Left ventricle myocardium superior (tissue), 1 donor: ENCODE measurements at places on chromosomes 4 and X.

- DNase-seq = no peak
These were observed 28.2 kb upstream of the SORBS2 start for GRCh38 chr4:185840201-185840600.

DNA sequence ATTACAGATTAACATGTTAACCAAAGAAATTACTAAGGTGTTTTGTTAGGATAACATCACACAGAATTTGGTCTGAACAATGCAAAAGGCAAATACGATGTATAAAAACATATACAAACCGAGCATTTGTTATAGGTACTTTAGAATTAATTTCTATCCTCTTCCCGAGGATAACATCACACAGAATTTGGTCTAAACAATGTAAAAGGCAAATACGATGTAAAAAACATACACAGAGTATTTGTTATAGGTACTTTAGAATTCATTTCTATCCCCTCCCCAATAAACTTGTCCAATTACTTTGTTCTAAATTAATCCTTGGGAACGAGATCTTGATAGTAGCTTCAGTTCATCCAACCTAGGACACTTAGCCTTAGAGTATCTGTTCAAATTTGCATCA is 7.6 kb downstream of the HNRNPDL start:
- no peak for DNase-seq

DNA sequence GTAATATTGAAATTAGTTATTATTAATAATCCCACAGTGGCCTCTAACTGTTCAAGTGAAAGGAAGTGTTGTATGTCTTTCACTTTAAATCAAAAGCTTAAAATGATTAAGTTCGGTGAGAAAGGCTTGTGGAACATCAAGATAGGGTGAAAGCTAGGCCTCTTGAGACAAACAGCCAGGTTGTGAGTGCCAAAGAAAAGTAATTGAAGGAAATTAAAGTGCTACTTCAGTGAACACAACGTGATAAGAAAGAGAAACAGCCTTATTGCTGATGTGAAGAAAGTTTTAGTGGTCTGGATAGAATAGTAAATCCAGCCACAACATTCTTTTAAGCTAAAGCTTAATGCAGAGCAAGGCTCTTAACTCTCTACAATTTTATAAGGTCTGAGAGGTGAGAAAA is 42.6 kb upstream of the IL13RA2 start:
- DNase-seq = no peak

DNA sequence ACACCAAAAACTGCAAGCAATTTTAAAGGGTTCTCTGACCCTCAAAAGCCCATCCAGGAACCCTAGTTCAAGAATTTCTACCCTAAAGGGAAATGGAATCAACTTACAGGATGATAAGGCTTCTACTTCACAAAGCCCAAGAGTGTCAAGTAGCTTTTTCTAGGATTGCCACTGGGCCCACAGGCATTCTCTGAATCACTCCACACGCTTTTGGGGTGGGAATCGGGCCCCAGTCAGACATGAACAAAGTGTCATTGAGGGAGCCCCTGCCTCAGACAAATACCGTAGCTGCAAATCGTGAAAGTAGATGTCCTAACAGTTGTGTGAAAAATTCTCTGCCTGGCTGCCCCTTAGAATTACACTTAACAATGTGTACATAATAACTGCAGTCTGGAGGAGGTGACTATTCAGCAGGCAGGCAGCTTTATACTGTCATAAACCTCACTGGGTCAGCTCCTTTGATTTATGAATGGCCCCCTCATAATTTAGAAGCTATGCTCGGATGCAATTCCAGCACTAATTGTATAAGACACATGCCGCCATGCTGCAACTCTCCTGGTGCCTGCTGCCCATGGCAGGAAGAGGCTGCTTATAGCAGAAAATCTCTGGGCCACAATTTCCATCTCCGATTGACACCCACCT is 36.7 kb downstream of the CHRDL1 start:
- no peak for DNase-seq

- DNase-seq = no peak
These were observed 2637.0 kb downstream of the PCDH7 start for GRCh38 chr4:33357121-33357520.

GRCh38 chrX:130378024-130378669 is 7.3 kb downstream of the GPR119 start:
- no peak for DNase-seq

GRCh38 chr4:94689155-94689860 is 68.4 kb upstream of the BMPR1B start:
- no peak for DNase-seq
